ENCODE measurements at places on chromosomes 11 and 22.
A peak's percentile ranks its signal among the peaks of the same experiment; 100 is the strongest.

DNA sequence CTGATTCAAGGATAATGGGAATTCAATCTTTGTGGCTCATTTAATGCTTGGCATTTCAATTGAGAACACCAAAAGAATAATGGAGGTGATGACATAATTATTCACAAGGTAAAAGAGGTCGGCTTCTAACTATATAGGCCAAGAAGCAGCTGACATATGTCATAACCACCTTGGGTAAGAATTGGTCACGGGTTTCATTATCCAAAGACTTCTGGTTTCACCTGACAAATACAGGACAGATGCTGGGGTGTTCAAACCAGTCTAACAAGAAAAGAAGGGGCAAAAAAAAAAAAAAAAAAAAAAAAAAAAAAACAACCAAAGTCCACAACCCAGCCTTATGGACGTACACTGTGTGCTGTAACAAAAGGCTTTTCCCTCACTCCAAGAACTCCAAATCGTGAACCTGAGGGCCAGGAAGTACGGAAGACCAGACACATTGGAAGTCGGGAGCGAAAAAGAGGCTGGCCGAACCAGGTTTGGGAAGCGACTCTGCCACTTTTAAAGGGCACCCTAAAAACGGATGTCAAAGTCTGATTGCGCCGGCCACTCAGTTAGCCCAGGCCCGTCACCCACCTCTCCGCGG lies 385 bp downstream of the HARBI1 start:
- DNase-seq: peak; percentile 3

- DNase-seq: no peak
Observed at GRCh38 chr11:72688929-72689328, 14.7 kb upstream of the PDE2A start.

GRCh38 chr11:59267736-59268475 lies 55.2 kb upstream of the MPEG1 start:
- DNase-seq: no peak

GRCh38 chr11:100105982-100106358 lies 581.1 kb upstream of the ARHGAP42 start:
- DNase-seq: no peak

DNA sequence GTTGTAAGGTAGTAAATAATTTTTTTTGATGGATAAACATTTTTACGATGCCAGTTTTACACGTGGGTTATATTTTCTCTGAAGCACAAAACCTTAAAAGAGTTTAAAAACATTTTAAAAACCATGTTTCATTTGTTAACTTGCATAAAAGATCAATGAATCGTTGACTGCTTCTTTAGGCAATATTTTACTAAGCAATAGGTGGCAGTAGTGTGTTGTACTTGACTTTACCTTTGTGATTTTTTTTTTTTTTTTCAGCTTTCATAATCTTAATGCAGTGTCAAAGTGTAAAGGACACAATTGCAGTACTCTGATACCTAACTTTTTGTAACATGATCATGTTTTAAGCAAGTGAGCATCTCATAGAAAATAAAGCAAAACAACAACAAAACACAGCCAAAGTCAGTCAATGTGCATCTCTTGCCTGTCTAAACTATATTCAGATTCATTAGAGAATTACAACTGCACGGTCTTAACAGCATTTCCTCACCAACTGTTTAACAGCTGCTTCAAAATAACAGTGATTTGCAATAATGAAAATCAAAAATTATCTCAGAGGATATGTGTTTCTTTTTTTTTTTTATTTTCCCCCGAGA lies 27.7 kb downstream of the DNAJC24 start:
- no peak for DNase-seq

GRCh38 chr11:68550485-68550817 lies 89.9 kb downstream of the PPP6R3 start:
- DNase-seq: peak; percentile 27

DNA sequence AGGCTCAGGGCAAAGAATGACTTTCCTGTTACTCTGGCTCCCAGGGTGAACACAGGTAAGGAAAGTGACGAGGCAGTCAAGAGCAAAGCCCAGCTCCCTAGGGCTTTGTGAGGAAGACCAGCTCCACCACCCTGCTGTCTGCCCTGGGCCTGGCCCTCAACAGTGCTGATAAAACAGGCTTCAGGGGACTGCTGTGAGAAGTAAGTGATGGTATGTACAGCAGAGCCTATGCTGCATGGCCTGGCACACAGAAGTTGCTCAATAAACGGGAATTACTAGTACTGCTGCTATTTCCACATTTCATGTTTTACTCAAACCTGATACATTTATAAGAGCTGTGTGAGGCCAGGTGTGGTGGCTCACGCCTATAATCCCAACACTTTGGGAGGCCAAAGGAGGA lies 50.3 kb downstream of the MICAL3 start:
- no peak for DNase-seq

GRCh38 chr11:12938590-12939247 lies 70.4 kb upstream of the RASSF10 start:
- DNase-seq: no peak

GRCh38 chr11:86459682-86460460 lies 85.2 kb downstream of the CCDC81 start:
- no peak for DNase-seq

DNA sequence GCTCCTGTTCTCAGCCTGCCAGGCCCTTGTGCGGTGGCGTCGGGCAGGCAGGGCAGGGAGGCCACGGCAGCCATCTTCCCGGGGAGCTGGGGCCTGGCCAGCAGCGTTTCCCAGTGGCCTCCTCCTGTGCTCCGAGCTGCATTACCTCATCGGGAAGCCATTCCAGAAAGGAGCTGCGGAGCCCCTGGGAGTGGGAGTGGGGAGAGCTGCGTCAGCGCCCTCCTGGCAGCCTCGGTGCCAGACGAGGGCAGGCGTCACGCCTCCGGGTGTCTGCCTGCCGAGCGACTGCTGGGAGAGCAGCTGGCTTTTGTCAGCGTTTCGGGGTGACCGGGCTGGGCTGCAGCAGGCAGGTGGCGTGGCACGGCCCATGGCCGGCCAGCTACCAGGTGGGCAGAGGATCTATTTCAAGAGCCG lies 30.9 kb upstream of the WNT7B start:
- DNase-seq: peak; percentile 89

GRCh38 chr11:115745610-115746512 lies 241.6 kb upstream of the CADM1 start:
- DNase-seq: peak; percentile 64

DNA sequence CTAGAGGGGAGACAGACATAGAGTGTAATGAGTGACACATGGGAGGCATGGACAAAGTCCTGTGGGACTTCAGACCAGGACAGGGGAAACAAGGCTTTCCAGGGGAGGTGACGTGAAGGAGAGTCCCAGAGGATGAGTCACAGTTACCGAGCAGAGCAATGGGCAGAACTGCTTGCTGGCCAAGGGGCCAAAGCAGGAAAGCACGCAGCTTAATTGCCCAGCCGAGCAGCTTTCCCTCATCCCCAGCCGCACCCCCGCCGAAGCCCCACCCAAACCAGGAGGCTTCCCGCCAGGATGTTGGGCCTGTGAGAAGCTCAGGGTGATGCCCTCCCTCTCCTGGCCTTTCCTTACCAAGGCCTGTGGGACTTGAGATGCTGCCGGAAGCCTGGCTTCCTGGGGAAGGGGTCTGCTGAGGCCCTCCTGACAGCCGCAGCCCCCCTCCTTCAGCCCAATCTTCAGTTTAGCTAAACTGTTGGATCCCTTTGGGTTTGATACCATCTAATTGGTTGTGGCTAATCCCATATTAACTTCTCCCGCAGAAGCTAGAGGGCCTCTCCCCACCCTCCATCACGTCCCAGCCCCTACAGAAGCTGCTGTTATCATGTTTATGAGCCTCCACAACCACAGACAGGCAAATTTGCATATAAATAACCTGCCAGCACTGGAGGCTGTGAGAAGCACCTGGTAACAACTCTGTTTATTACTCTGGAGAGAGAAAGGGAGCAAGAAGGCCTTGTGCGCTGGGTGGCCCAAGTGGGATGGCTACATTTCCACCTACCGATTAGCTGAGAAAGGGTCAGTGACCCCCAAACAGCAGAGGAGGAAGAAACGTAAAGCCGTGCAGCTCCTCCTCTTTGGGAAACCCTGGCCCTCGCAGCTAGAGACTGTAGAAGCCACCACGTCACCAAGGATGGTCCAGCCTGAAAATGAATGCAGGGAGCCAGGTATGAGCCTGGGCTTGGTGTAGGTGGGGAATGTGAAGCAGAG lies 80.0 kb downstream of the TRIM29 start:
- DNase-seq: no peak

GRCh38 chr22:50146439-50147238 lies 23.9 kb upstream of the PANX2 start:
- peak; percentile 79 for DNase-seq

DNA sequence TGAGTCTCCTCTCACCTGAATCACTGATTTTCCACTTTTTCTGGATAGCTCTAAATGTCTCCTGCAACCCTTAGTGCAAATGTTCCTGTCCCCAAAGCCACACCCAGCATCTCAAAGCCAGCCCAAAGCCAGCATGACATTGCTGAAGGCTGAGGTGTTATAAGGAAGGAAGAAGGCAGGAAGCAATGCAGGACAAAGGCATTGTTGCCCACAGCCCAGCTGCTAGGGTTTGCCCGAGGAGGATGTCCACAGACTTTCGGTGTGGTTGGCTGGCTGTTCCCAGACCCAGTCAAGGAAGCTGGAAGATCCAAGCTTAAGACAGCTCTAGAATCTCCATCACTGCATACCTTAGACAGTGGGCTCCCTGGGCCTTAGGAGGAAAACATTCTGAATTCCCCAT lies 23.5 kb downstream of the CHST1 start:
- DNase-seq: no peak

DNA sequence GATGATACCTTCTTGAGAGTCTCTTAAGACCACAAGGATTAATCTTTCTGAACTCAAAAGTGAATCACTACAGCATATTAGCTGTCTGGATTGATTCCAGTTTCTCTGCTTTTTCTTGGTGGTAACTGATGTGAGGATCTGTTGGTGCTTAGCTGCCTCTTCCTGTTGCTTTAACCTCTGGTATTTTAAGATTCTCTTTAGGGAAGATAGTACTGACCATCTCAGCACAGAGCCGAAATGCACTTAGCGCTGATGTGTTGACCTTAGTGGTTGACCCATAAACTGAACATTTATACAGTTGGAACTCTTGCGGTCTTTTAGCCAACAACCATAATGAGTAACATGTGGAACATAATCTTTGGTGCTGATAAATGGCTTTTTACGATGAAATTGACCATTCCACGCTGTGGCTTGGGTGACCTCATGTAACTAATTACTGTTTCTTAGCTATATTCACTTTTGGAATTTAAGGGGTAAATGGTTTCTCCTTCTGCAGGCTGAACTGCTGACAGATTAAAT lies 33.7 kb downstream of the APLP2 start:
- DNase-seq: no peak

GRCh38 chr22:41799486-41800347 lies 762 bp upstream of the CCDC134 start:
- DNase-seq: peak; percentile 43

GRCh38 chr11:62774407-62774806 lies 3.2 kb downstream of the TAF6L start:
- DNase-seq: no peak

DNA sequence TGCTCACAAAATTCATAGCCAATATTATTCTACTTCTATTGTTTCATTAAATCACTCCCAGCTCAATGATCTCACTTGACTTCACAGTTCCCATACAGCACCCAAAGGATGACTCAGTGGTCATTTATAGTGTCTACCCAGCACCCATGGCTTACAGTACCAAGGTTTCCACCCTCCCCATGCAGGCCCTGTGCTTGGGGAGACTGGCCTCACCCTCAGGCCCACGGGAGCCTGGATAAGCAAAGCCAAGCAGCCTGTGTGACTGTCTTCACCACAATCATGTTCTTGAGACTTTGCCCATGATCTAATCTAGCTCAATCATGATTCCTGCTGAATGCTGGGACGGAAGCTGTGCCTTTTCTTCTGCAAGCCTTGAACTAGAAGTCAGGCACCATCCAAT lies 97.6 kb downstream of the SLC36A4 start:
- no peak for DNase-seq

- DNase-seq: peak; percentile 23
Observed at GRCh38 chr11:96098511-96099241, 174.8 kb upstream of the MTMR2 start.

DNA sequence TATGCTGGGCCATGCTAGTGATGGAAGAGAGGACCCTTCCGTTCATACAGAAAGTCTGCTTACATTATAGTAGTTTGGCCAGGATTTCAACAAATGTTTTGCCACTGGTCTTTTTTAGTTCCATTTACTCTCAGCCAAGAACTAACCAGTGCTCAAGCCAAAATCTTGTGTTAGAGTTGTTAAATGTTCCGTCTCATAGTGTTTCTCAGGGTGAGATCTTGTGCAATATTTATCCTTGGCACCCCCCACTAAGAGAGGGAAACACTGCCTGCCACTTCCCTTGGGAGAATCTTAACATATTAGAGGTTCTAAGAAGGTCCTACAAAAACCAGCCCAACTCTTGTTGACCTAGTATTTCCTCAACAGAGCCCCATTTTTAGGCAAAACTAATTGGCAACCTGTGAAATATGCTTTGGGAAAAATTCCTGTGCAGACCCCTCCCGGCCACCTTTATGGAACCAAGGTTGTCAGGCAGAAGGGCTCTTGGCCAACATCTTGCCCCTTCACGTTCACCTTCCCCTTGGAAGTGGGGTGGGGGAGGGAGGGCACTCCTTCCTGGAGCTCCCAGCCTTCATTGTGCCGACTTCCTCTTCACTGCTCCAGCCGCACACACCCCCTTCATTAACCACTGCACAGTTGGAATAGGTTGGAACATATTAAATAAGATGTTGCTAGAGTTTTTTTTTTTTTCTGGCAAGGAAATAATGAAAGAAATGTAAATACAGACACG lies 173.2 kb upstream of the SORL1-AS1 start:
- DNase-seq: no peak

DNA sequence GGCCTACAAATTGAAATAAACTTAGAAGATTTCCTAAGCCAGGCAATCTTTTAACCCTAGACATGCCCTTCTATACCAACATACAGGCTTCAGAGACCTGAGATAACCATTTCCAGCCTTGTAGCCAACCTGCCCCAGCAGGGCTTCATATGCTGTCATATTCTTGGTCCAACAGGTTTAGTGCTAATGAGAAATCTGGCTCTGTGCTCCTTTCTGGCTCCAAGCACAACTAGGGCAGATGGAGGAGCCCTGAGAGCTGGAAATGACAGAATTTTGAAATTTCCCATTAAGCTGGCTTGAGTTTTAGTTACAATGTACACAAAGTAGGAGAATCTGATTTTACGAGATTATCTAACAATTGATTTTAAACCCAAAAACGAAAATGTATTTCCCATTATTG lies 323.0 kb upstream of the CCDC90B start:
- no peak for DNase-seq

- no peak for DNase-seq
Observed at GRCh38 chr11:64868904-64869570, 9.4 kb downstream of the EHD1 start.

DNA sequence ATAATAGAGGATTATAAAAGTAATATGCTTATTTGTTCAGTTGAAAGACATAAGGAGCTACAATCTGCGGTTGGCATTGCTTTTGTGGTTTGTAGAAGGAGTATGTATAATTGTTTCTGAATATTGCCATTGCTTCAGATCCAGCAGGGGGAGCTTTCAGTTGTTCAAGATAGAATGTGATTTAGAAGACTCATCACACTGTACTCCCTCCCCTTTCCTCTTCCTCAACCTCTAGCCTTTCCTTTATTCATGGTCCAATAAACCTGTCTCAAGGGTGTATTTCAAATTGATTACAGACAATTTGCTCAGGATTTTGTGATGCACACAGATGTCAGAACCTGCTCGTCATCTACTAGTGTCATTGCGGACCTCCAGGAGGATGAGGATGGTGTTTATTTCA lies 9.8 kb downstream of the PRMT3 start:
- DNase-seq: no peak

Measured in hindlimb muscle (tissue), 1 donor.